ENCODE measurements at places on chromosomes 1 and 21. TPM values are rescaled to one million over a fixed set of nuclear protein-coding genes. Genes with fewer than 3 reads are reported as not detected.

The TFF3 gene
- not detected for total RNA-seq

The TCEANC2 gene
- 3.0 TPM for total RNA-seq

The C1QTNF12 gene
- total RNA-seq = 0.83 TPM

The ATP6V1G3 gene
- total RNA-seq = not detected

The CHD5 gene
- total RNA-seq = under 0.01 TPM

The CD1B gene
- not detected for total RNA-seq

The ANKRD35 gene
- total RNA-seq = 1.9 TPM

The DNM3 gene
- total RNA-seq = 0.46 TPM

The RNF186 gene
- not detected for total RNA-seq

The SLC45A3 gene
- total RNA-seq = 2.1 TPM

The WNT9A gene
- 0.37 TPM for total RNA-seq

The MAGI3 gene
- 9.8 TPM for total RNA-seq

The ZNF648 gene
- total RNA-seq = not detected

The ADCY10 gene
- total RNA-seq = under 0.01 TPM

The ADAM30 gene
- total RNA-seq = not detected

The PCBP3 gene
- 1.6 TPM for total RNA-seq

The OR2T8 gene
- not detected for total RNA-seq

The C1orf141 gene
- not detected for total RNA-seq

The PPIAL4G gene
- not detected for total RNA-seq

The VWA5B1 gene
- total RNA-seq = not detected

The CACNA1S gene
- not detected for total RNA-seq

The CCDC27 gene
- not detected for total RNA-seq

The POLR3GL gene
- total RNA-seq = 18.9 TPM

The UBE2U gene
- total RNA-seq = not detected

The NOL9 gene
- total RNA-seq = 20.9 TPM

The OR2L2 gene
- under 0.01 TPM for total RNA-seq

The MRPS21 gene
- 111 TPM for total RNA-seq

The SYTL1 gene
- total RNA-seq = 0.18 TPM

The HEYL gene
- 0.09 TPM for total RNA-seq

The RYR2 gene
- under 0.01 TPM for total RNA-seq

The DNAH14 gene
- total RNA-seq = 8.9 TPM

The RNU1-3 gene
- total RNA-seq = 3,030 TPM
